Stimulated activated naive CD8-positive, alpha-beta T cell treated with anti-CD3 and anti-CD28 coated beads, Interleukin-15, amount 100 ng/mL, for 72 hours (primary cell): ENCODE measurements at places on chromosomes 2 and 18.

DNA sequence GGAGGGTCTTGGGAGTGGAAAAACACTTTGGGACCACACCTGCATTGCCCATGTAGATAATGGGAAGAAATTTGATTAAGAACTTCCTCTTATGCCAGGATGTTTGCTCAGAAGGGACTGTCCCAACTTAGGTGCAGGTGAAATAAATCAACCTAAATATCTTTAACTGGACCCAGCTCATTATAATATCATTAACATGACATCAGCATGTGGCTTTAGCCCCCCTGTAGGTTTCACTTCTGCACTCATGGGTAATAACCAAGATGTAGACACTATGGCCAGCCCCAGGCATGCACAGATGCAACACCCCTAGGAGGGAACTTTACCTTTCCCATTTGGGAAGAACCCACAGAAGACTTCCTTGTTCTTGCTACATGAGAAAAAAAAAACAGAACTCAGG is 227.4 kb upstream of the ZNF804A start:
- DNase-seq = no peak

GRCh38 chr2:56077359-56077915 is 106.4 kb upstream of the CCDC85A start:
- DNase-seq = no peak

GRCh38 chr2:230318190-230319121 is 8.5 kb upstream of the SP140L start:
- DNase-seq = no peak

DNA sequence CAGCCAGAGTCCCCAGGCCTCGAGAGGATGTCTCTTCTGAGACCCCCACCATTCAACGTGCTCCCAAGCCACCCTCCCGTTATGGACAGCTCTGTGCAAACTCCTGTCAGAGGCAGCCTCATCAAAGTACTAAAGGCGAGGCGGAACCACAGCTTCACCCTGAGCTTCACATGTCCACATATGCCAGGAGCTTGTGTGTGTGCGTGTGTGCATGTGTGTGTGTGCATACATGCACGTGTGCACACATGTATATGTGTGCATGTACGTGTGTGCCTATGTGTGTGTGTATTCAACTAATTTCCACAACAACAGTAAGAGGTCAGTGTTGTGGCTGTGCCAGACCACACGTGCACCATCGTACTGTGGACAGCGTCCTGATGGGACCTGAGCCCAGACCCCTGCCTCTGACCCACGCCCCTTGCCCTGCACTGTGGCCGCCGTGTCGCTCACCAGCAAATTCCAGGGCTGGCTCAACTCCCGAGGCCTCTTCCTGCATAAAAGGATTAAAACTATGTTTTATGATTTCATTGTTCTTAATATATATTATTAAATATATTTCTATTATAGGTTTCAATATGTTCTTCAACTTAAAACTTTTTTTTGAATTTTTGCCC is 444.8 kb downstream of the EIPR1 start:
- DNase-seq = no peak

- no peak for DNase-seq
Observed at GRCh38 chr2:111712940-111713515, 171.0 kb downstream of the ANAPC1 start.

DNA sequence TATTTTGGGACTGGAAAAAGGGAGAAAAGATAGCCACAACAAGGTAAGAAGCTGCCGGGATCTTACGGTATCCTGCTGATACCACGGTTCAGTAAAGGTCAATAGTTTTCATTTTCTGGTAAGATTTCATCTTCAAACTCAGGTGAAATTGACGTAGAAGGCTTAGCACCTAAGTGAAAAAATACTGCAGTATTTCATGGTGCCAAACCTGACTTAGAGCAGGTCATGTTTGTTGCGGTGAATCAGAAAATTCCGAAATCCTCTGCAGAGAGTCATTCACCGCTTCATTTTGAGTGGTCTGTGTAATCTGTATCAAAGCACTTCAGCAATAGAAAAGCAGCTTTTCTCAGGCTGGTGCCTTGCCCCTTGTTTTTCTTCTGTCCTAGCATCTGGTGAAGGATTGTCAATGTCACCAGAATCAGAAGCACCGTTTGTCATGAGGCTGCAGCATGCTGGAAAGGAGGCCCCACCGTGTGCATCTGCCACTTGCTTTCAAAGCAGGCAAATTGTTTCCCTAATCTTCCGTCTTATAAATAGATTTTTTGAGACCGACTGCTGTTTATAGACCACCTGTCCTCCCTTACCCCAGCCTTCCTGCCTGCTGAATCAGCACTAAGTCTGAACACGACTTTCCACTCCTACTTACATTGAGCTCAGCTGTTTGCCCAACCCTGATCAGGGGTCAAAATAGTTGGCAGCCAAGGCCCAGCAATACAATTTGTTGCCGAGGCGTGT is 156.3 kb downstream of the EML6 start:
- no peak for DNase-seq

DNA sequence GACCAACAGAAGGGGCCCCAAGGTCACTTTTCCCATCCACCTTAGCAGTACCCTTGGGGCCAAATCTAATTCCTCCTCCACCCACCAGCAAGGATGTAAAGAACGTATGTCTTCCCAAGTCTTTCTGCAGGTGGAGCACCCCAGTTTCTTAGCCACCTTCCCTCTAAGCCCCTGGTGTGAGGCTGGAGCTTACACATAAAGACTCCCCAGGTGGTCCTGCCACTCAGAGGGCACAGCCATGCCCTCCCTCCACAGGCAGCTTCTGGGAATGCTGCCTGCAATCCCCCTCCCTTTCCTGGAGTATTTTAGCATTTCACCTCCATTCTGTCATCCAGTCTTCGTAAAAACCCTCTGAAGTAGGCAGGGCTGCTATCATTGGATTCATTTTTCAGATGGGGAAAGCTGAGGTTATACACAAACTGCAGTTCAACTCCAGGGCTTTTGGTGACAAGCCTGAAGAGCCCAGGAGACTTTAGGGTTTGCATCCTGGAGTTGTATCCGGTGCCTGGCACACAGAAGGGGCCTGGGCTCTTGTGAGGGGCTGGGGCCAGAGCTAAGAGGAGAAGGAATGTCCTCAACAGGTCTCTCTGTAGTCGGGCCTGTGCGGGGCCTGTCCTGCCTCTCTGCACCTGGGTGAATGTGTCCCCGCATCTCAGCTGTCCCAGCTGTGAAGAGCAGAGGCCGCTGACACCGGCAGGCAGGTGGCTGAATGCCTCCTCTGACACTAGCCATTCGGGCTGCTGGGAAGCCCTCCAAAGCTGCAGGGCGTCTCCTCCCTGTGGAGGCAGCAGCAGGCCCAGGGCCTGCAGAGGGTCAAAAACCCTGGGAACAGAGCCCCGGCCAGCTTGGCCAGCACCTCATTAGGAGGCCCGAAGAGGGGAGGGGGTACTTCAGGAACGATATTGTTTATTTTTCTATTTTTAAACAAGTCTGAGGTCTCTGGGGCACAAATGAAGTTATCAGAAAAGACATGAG is 27.6 kb downstream of the CIB4 start:
- no peak for DNase-seq

DNA sequence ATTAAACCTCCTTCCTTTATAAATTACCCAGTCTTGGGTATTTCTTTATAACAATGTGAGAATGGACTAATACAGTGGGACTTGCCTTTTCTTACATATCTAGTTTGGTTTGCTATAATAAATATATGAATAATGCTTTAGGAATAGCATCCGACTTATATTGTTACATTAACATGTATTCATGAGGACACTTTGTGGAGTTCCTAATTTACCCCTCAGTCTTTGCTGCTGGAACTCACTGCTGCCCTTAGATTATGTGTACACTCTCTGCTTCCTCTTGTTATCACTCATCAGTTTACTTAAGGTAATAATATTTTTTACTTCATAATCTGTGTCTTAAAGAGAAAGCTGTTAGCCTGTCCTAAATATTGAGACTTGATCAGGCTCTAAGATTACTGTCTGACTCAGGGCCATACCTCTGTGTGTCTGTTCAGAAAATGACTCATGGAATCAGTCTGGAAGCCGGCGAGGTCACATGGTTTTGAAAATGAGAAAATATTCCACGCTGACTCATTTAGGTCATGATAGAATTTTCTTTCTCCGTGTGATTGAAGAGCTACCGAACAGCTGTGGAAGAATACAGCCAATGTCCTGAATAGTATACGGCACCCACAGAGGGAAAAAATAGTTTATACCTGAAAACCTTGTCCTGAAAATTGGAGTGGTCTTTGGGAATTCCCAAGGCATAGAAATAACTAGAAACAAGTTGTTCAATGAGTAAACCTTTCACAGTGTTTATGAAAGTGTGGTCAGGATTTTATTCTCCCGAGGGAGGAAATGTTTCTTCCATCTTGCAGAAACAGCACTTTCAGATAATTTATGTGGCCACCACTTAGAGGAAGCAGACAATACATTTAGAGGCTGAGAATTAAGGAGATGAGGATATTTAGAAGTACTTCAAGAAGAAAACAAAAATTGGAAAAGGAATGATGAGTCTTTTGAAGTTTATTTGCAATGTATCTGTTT is 156.4 kb downstream of the DSEL start:
- peak; percentile 10 for DNase-seq

- DNase-seq = peak; percentile 5
Observed at GRCh38 chr18:57915865-57916582, 112.9 kb upstream of the ATP8B1 start.

GRCh38 chr2:170262806-170263205 is 84.9 kb downstream of the MYO3B start:
- DNase-seq = no peak

DNA sequence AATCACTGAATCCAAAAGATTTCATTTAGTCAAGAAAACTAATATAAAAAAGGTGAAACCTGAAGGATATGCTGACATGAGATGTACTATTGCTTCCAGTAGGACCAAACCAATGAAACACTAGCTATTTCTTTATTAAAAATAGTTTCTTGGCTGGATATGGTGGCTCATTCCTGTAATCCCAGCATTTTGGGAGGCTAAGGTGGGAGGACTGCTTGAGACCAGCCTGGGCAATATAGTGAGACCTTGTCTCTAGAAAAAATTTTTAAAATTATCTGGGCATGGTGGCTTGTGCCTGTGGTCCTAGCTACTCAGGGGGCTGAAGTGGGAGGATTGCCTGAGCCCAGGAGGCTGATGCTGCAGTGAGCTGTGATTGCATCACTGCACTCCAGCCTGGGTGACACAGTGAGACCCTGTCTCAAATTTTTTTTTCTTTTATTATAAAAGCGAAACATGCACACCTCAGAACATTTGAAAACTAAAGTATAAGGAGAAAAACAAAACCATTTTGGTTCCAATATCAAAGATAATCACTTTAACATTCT is 266.2 kb downstream of the TGIF1 start:
- DNase-seq = no peak

DNA sequence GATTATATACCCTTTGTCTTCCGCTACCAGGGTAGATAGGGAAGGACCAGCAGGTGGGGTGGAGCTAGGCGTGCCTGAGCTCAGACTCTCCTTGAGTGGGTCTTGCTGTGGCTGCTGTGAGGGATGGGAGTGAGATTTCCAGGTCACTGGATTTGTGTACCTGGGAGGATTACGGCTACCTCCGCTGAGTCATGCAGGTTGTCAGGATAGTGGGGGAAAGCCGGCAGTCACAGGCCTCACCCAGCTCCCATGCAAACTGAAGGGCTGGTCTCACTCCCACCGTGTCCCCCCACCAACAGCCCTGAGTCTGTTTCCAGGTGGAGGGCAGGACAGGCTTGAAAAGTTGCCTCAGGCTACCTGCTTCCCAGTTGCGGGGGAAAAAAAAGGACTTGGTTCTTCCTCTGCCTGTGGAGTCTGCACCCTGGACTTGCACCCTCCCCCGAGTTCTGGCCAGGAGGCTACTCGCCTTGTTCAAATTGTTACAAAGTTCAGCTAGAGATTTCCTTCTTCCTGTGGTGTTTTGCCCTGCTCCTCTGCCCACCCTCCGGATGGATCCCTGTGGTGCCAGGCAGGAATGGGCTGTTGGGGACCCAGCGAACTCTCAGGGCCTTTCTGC is 268.3 kb downstream of the VAPA start:
- DNase-seq = no peak

DNA sequence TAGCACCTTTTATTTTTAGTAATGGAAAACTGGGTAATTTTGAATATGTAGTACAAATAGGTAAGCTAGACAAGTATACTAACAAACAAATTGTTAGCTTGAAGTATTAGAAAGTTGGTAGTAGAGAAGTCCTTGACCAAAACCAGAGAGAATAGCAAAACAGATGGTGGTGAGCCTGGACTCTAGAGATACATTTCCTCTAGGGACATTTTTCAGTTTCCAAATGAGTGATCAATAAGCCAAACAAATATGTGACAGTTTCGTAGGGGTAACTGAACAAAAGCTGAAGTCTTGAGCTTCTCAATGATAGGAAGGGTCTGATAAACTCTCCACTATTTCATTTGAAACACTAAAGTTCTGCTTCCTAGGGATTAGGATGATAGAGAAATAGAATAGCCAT is 692.0 kb upstream of the FAM98A start:
- DNase-seq = no peak

DNA sequence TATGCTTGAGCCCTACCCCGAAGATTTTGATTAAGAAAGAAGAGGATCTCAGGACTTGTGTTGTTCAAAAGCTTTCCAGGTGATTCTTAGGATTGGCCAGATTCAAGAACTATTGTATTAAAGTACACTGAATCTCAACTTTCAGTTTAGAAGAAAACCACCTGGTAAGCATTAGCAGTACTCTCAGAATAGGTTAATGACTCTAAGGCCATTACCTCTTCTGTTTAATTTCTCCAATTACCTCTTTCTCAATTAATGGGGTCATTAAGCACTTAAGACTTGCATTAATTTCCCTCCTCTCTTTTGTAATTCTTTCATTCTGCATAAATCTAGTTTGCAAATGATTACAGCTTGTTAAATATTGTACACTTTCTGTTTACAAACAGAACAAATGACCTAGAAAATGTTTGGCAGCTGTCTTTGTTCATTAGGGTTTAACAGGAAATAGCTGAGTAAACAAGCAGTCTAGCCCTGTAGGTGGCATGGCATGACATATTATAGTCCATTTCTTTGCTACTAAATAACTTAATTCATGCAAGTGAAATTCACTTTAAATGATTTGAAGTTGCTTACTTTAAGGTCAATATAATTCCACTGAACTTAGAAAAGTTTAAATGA is 20.4 kb upstream of the TDRD15 start:
- no peak for DNase-seq

DNA sequence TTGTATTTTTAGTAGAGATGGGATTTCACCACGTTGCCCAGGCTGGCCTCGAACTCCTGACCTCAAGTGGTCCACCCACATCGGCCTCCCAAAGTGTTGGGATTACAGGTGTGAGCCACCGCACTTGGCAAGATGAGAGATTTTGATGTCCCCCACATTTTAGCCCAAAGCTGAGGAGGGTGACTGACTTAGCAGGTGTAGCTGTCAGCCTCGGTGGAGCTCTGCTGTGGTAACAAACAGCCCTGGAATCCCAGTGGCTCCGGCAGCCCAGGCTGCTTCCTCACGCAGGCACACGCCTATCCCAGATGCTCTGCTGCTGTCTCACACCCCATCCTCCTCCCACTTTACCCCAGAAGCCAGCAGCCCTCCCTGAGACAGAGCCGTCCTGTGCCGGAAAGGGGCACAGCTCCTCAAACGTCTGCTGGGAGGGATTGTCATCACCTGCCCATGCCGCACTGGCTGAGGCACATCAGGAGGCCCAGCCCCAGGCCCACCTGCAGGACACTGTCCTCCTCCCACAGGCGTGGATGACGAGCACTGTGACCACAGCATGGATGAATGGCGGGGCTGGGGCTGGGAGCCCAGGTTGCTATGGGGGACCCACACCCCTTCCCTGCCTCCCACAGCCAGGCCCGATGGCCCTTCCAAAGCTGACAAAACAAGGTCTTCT is 10.6 kb upstream of the BOK start:
- DNase-seq = no peak

- no peak for DNase-seq
Observed at GRCh38 chr2:146349334-146349733, 1495.5 kb upstream of the ACVR2A start.
